ENCODE measurements at places on chromosomes 1 and 21. TPM values are rescaled to one million over a fixed set of nuclear protein-coding genes. Genes with fewer than 3 reads are reported as not detected.

DNA sequence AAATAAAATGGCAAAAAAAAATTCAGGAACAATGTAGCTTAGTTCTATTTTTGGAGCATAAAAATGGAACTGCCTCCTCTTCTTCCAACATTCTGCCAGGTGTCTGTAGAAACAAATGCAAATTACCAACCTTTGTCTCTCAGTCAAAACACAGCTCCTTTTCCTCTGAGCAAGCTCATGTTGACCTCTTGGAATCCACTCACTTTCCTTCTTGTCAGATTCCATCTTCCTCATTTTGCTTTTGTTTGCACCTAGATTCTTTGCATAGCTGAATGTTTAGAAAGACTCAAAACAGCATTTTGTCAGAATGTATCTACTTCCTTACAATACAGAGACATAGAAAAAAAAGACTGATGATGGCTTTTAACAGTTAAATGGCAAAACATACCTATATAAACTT lies 178.2 kb downstream of the ADGRL2 start:
- DNase-seq = no peak

DNA sequence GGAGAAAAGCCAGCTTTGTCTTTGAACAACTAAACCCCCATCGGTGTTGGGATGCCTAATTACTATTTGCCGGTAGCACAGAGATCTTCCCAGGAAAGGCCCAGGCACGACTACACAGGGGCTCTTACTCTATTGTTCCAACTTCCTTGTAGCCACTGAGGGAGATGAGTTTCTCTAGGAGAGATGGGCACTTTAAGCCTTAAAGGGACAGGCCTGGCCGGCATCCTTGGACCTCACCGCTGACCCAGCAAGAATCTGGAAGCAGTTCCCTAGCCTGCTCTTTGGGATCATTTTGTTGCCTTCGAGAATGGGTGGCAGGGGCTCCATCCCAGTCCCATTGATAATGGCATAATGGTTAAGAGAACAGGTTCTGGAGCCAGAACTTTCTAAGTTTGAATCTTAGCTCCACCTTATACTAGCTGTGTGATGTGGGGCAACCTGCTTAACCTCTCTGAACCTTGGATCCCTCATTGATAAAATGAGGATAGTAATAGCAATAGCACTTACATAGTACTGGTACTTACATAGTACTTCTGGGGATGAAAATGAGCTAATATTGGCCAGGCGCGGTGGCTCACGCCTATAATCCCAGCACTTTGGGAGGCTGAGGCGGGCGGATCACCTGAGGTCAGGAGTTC lies 239.1 kb upstream of the TMEM51 start:
- no peak for DNase-seq

- DNase-seq = no peak
These were observed 501.0 kb upstream of the USP24 start for GRCh38 chr1:55716151-55716550.

GRCh38 chr1:229908689-229909088 lies 158.3 kb upstream of the GALNT2 start:
- DNase-seq = no peak

DNA sequence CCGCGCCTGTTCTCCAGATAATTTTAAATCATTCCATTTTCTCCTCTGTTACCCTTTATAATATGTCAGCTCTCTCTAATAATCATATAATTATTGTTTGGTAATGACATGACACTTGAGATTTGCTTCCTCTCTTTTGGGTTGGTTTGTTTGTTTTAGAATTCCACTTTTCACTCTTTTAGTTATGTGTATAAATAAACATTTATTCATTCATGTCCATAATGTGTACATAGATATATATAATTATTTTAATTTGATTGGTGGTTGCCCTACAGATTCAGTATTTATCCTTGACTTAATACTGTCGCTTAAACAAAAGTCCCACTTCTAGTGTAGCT lies 93.4 kb upstream of the FMN2 start:
- DNase-seq = no peak

GRCh38 chr21:38930066-38930465 lies 124.3 kb downstream of the ETS2 start:
- DNase-seq = no peak

- DNase-seq = no peak
These were observed 135.5 kb downstream of the HIVEP3 start for GRCh38 chr1:41783189-41783639.

DNA sequence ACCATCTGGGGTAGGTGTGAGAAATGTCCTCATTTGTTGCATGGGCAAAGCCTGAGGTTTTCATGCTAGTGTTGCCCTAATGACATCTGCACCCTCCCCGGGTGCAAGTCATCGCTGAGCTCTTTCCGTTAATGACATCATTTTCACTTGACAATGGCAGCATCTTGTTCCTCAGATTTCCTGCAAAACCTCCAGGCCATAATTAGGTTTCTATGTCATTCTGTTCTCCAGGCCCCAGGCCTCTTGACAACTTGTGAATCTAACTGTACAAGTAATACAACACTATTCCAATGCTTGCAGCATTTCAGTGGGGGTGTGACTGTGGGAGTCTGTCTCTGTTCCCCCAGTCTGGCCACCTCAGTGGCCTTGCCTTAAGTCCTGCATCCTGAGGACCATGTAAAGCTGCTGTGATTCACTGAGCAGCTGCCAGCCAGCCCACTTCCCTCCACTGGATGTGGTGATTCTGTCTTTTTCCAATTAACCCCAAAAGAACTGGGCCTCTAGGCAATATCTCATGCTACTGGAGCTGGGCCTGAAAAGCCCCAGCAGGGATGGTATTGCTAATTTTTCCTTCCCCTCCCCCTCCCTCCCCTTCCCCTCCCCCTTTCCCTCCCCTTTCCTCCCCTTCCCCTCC lies 22.8 kb downstream of the RAB7B start:
- DNase-seq = no peak

DNA sequence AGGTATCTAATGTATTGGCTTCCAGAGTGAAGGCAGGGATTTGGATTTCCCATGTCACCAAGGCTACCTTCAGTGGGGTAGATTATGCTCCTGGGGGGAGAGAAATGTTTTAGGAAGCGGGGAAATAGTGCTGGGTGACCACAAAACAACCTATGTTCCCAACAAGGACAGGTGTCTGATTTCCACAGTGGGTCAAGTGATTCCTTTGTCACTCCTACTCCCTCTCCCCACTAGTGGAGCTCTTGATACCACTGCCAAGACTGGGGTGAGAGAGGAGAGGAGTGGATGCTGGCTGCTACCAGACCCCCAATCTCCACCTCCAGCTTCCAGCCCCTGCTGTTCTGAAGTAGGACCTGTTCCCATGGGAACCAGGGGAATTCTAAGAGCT lies 104.3 kb upstream of the FAM78B start:
- no peak for DNase-seq

DNA sequence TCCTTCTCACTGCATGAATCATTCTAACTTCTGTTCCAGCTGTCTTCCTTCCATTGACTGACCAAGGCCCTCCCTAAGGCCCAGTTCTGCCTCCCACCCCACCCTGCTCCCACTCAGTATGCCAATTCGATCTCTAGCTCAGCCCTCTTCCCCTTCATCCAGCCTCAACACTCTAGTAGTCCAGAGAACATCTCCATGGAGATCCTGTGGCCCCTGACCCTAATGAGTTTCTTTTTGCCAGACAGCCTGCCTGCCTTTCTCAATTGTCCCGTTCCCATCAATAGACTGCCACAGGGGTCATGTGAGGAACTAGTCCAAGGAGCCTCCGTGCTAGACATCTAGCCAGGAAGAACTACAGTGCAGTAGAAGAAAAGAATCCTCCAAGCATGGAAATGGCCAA lies 26.4 kb downstream of the RRAGC start:
- no peak for DNase-seq

The SPATA17 gene
- under 0.01 TPM for total RNA-seq

The TACSTD2 gene
- total RNA-seq = 5.1 TPM

The CD160 gene
- total RNA-seq = not detected

The FCRL6 gene
- not detected for total RNA-seq

The OR2T2 gene
- not detected for total RNA-seq
